ENCODE measurements at places on chromosomes 6 and 20. TPM values are rescaled to one million over a fixed set of nuclear protein-coding genes. Genes with fewer than 3 reads are reported as not detected.

DNA sequence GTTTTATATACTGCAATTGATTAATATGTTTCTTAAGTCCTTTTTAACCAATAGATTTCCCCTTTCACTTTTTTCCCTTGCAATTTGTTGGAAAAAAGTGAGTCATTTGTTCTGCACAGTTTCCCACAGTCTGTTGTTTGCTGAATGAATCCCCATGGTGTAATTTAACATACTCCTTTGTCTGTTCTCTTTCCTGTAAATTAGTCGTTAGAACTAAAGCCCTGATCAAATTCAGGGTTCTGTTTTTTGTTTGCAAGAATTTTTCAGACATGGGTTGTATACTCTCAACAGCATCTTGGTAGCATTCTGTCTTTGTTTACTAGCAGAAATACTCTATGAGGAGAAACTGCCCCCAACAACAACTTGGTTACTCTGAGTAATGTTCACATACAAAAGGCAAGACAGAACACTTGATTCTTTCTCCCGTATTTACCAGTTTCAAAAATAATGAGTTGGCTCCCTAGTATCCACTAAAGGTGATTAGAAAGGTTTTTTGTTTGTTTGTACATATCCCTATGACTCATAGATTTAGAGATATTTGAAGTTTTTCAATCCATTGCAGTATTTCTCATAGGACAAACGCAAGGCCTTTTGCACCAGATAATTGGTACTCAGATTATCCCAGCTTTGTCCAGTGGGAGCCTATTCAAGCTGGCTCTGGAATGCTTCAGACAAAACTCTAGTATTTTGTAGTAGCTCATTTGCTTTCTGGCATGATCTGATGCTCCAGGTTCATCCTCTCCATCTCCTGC lies 16.5 kb downstream of the BLOC1S5 start:
- H3K36me3 ChIP-seq, result peaks cover 53% of the 10 kb centered on the region
- no peak overlapping the region for H3K27ac ChIP-seq
- H3K4me1 ChIP-seq, result peaks cover 9% of the 10 kb centered on the region
- DNase-seq, result no peak
- H3K27me3 ChIP-seq, result no peaks in the 10 kb centered on the region

GRCh38 chr6:93562582-93562981 lies 143.2 kb upstream of the EPHA7 start:
- H3K27ac ChIP-seq, result no peak overlapping the region
- no peak overlapping the region for H3K4me3 ChIP-seq
- no peaks in the 10 kb centered on the region for H3K27me3 ChIP-seq
- H3K4me1 ChIP-seq, result no peaks in the 10 kb centered on the region
- H3K36me3 ChIP-seq, result no peaks in the 10 kb centered on the region
- DNase-seq, result no peak

The PREX1 gene
- 36.5 TPM for total RNA-seq

The DEFB132 gene
- not detected for total RNA-seq

DNA sequence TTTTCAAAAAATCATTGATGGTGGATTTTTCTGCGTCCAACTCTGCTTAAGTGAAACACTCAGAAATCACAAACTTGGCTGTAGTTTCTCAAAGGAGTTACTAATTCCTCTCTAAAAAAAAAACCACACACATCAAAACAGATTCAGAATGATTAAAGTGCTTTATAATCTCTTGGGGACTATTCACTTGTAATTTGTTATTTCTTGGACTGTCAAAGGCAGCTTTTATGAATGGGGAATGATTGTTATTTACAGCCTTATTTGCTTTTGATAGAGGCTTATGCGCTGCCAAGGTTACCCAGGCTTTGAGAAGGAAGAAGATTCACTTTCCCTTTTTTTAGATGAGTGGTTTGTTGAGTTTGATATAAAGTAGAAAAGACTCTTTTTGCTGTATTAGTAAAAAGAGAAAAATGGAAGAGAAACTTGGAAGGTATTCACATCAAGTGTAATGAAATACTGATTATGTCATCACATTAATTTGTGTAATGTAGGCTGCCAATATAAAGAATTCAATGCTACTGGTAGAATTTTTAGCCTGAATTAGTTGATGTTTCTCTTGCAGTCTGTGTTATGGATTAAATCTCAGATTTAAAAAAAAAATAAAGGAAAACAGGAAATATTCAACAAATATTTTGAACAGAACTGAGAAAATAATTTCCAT lies 381.0 kb upstream of the SASH1 start:
- no peak for DNase-seq
- H3K27ac ChIP-seq, result no peak overlapping the region
- H3K27me3 ChIP-seq, result peaks cover 1% of the 10 kb centered on the region

- peaks cover 2% of the 10 kb centered on the region for H3K27me3 ChIP-seq
- no peak overlapping the region for H3K27ac ChIP-seq
- peaks cover 3% of the 10 kb centered on the region for H3K4me1 ChIP-seq
- DNase-seq, result no peak
- H3K4me3 ChIP-seq, result no peak overlapping the region
- H3K36me3 ChIP-seq, result peaks cover 3% of the 10 kb centered on the region
Observed at GRCh38 chr6:148818939-148819575, 72.2 kb downstream of the UST start.

The NTSR1 gene
- 0.14 TPM for total RNA-seq

DNA sequence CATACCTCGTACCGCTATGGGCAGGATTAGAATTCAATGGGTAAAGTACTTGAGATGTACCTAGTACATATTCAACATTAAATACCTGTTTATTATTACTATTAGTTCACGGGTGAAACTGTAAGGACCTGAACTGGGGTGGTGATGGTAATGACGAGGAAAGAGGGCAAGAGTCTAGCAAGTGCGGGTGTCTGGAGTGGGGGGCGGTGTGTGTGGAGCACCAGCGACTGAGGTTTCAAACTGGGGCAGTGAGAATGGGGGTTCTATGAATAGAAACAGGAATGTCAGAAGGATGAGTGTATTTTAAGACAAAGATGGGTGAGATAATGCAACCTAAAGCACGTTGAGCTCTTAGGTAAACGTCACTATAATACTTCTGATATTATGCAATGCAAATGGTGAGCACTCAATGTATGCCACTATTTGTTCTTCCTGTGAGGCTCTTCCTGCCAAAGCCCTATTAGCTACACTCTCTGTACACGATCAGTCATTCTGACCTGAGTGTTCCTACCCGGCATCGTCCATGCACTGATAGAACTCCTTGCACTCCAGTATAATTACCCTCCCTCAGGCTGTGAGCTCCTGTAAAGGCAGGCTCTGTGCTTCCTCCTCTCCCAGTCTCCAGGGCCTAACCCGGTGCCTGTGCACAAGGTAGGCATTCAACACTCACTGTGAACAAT lies 55.0 kb downstream of the ALDH5A1 start:
- H3K36me3 ChIP-seq, result no peaks in the 10 kb centered on the region
- H3K4me3 ChIP-seq, result no peak overlapping the region
- H3K27me3 ChIP-seq, result peaks cover 2% of the 10 kb centered on the region
- DNase-seq, result no peak
- no peak overlapping the region for H3K27ac ChIP-seq
- peaks cover 5% of the 10 kb centered on the region for H3K4me1 ChIP-seq

The STX11 gene
- 19.6 TPM for total RNA-seq

The ADAM33 gene
- total RNA-seq, result not detected

The POU3F2 gene
- not detected for total RNA-seq

GRCh38 chr6:33241968-33242367 lies 29.7 kb downstream of the VPS52 start:
- DNase-seq, result no peak
- H3K27ac ChIP-seq, result no peak overlapping the region
- H3K4me1 ChIP-seq, result peaks cover 11% of the 10 kb centered on the region
- no peaks in the 10 kb centered on the region for H3K36me3 ChIP-seq
- peaks cover 19% of the 10 kb centered on the region for H3K27me3 ChIP-seq
- H3K4me3 ChIP-seq, result peak overlapping the region; percentile 35

The HLA-DPA1 gene
- 13.3 TPM for total RNA-seq

DNA sequence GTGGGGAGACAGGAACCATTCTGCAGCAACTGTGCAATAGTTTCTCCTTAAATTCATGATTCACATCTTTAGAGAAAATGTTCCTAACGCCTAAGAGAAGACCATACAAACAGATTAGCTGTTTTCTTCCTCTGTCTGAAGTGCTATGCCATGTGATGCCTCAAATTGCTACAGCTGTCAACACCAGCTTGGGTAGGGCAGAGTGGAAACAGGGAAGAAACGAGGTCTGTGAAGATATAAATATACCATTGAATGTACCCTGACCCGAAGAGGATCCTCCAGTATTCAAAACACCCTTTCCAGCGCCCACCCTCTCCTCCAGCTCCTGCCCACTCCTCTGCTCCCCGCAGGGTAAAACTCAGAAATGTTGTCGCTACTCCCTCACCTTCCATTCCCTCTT lies 40.3 kb upstream of the PRND start:
- no peak overlapping the region for H3K27ac ChIP-seq
- no peaks in the 10 kb centered on the region for H3K27me3 ChIP-seq
- H3K4me3 ChIP-seq, result no peak overlapping the region

DNA sequence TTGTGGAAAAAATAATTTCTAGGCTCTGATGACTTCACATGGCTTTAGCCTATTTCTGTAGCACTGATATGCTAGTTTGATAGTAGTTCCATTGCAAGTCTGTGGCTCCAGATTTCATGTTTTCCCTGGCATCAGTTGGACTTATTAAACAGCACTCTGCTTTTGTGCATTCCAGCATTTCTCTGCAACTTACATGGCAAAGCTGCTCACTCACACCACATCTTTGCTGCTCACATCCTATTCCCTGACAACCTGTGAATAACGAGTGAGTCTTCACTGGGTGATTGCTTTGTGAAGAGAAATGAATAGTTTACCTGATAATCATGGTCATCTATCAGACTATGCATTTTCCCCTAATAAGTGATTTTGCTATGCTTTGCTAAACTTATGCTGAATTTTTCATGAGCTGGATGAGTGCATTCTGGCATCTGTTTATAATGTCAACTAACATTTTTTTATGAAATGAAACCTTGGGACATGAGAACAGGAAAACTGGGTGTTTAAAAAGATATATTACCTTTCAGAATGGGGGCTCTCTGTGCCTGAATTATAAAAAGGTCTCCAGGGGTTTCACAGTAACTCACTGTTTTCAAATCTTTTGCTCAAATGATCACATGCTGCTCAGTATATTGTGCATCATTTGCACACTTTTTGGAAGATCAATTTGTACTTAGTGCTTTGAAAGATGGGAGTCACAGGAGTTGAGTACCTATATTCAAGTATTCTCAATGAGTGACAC lies 301.8 kb downstream of the TBC1D32 start:
- no peak overlapping the region for H3K27ac ChIP-seq
- no peak for DNase-seq
- no peak overlapping the region for H3K4me3 ChIP-seq

The LY6G6D gene
- total RNA-seq, result not detected

The PHF10 gene
- 89.0 TPM for total RNA-seq

- peak; percentile 76 for DNase-seq
- H3K36me3 ChIP-seq, result peaks cover 2% of the 10 kb centered on the region
- H3K27me3 ChIP-seq, result peaks cover 12% of the 10 kb centered on the region
- peaks cover 39% of the 10 kb centered on the region for H3K4me1 ChIP-seq
- H3K27ac ChIP-seq, result peak overlapping the region; percentile 38
- H3K4me3 ChIP-seq, result no peak overlapping the region
Observed at GRCh38 chr6:151723152-151723551, 84.3 kb upstream of the ESR1 start.

DNA sequence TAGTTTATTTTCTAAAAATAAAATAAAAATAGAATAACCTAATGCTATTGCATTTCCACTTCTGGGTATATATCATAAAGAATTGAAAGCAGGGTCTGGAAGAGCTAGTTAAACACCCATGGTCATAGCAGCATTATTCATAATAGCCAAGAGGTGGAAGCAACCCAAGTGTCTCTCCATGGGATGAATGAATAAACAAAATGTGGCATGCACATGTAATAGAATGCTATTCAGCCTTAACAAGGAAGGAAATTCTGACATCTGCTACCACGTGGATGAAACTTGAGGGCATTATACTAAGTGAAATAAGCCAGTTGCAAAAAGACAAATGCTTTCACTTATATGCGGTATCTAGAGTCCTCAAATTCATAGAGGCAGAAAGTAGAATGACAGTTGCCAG lies 130.8 kb downstream of the TIAM2 start:
- H3K27me3 ChIP-seq, result no peaks in the 10 kb centered on the region
- H3K36me3 ChIP-seq, result peaks cover 17% of the 10 kb centered on the region
- peak overlapping the region; percentile 62 for H3K27ac ChIP-seq
- peaks cover 36% of the 10 kb centered on the region for H3K4me1 ChIP-seq

The FAM210B gene
- total RNA-seq, result 4.8 TPM

The TFAP2A gene
- total RNA-seq, result 0.26 TPM

- peaks cover 2% of the 10 kb centered on the region for H3K27me3 ChIP-seq
- no peak overlapping the region for H3K4me3 ChIP-seq
- H3K36me3 ChIP-seq, result no peaks in the 10 kb centered on the region
- no peaks in the 10 kb centered on the region for H3K4me1 ChIP-seq
- DNase-seq, result no peak
Observed at GRCh38 chr6:163809364-163809763, 394.8 kb downstream of the QKI start.

DNA sequence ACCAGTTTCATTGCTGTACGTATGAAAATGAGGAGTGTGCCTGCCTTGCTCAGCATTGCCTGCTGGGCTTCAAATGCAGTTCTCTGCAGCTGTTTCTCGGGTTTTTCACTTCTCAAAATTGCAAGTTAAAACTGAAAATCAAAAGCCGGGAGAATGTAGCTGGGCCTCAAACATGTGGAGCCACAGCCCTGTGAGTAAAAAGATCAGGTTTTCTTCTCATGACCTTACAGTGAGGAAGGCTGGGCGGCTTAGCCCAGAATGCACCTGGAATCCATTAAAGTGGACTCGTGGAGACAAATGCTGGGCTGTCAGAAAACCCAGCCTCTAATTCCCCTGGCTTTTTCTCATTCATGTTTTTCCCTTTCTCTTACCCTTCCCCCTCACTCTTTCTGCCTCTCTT lies 34.4 kb downstream of the DSE start:
- no peaks in the 10 kb centered on the region for H3K4me1 ChIP-seq
- peaks cover 2% of the 10 kb centered on the region for H3K27me3 ChIP-seq
- DNase-seq, result no peak
- H3K4me3 ChIP-seq, result no peak overlapping the region
- no peaks in the 10 kb centered on the region for H3K36me3 ChIP-seq
- no peak overlapping the region for H3K27ac ChIP-seq

DNA sequence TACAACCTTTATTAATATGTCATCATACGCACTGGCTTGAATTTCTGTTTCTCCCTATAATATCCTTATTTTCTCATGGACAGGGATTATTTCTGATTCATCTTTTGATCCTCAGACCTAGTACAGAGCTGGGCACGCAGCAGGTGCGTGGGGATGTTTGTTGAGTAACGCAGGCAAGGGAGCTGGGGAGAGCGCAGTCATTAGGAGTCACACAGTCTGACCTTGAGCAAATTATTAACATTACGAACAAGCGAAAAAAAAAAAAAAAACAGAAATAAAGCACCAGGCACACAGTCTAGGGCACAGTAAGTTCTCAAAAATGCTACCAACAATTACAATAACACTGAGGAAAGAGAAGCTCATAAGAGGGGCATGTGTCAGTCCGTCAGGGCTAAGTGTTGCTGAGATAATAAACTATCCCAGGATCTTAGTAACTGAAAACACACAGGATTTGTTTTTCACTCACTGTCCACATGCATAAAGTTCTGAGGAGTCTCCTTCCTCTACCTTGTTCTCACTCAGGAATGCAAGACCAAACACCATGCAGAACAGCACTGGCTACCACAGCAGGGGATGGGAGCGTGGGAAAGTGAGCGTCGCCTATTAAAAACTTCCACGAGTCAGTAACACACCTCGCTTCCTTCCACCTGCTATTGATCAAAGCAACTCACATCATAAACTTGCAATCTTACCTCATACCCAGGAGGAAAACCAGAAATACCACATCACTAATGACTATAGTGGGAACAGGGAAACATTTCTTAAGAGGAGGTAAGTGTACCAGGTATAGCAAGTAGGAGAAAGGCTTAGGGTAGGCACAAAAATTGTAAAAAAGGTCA lies 56.9 kb downstream of the PDE10A start:
- no peak overlapping the region for H3K27ac ChIP-seq
- H3K4me1 ChIP-seq, result no peaks in the 10 kb centered on the region
- H3K4me3 ChIP-seq, result no peak overlapping the region
- no peaks in the 10 kb centered on the region for H3K36me3 ChIP-seq
- DNase-seq, result no peak

The NNAT gene
- 0.91 TPM for total RNA-seq
